ENCODE measurements at places on chromosomes 7 and 10.

DNA sequence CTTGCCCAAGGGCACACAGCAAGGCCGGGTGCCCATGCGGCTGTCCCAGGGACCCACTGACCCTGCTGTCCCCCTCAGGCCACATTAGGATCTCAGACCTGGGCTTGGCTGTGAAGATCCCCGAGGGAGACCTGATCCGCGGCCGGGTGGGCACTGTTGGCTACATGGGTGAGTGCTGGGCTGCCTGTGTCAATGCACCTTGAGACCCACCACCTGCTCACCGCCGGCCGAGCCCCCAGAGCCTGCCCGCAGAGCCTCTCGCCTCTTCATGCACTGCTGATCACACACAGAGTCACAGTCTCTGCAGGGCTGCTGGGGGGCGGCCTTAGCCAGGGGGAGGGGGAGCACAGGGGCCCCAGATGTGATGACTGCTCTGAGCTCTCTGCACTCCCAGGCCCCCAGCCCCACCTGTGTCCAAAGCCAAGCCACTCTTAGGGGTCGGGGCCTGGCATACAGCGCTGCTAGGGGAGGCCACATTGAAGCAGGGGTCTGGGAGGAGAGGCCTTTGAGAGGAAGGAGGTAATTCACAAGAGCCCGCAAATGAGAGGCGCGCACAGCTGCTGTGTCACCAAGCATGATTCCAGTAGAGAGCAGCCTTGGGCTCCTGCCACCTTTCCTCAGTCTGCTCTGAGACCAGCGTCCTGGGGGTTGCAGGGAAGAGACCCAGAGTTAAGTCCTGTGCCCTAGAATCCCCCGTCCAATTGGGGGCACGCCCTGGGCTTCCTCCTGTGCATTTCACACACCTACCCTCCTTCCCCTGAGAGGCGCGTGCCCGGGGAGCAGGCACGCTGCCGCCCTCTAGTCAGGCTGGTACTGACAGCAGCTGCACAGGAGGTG lies 100.4 kb downstream of the RGS10 start:
- DNase-seq = no peak

DNA sequence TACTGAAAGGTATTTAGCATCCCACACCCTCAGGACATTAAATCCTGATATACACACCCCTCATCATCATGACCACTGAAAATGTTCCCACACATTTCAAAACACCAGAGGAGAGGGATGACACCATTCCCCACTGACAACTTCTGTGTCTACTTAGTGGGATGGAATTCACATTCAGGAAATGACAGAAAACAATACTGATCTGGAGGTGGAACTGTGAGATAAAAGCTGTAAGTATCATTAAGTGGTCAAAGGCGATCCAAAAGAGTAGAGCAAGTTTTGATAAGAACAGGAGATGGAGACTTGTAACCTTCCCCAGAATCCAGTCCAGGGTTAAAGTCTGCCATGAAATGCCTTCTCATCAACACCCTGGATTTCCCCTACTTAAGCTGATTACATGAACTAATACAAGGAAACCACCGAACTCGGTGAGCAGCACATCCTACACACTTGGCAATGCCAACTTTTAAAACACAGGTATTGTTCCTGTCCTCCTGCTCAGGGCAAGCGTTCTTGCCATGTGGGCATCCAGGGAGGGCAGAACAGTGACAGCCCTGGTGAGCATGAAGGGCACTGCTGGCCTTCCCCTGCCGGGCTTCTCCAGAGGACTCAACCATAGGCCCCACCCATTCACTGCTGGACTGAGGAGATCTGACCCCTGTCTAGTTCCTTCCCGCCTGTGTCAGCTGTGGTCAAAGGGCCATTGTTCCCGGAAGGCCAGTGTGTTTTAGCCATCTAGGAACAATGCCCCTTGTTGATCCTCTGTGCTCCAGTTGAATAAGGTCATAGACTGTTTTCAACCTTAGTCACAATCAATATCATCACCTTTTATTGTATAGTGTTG lies 85.0 kb downstream of the SGMS1 start:
- no peak for DNase-seq

DNA sequence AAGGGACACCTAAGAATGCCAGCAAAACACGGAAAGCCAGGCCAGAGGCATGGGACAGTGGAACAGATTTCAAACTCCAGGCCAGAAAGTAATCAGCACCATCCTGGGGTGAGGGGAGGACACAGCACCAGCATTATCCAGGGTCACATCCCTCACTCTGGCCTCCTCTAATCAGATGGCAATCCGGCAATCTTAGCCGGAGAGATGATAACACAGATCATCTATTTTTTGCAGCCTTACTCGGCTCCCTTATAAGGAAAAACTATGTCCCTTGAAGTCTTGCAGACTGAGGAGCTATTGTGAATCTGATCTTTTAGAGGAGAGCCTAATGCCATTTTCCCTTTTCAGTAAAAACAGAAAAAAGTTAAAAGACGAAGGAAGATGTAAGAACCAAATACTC lies 16.5 kb downstream of the TRIL start:
- DNase-seq = no peak

DNA sequence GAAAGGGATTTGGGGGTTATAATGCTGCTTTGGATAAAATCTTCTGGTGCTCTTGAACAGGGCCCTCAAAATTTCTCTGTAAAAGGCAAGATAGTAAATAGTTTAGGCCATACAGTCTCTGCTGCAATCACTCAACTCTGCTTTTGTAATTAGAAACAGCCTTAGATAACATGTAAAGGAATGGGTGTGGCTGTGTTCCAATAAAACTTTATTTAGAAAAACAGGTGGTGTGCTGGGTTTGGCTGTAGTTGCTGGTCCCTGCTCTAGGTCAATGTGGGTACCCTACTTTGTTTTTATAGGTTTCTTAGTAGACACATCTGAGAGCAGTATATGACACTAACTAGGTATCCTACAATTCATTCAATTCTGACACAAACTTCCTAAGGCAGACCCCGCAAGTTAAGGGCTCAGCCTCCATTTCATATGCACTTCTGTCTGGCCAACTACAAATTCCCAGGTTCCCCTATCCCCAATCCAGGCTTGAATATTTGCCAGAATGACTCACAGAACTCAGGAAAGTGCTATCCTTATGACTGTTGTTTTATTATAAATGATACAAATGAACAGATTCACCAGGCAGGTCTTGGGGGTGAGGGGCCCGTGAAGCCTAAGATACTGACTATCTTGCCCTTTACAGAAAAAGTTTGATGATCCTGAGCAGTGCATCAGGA lies 349.9 kb downstream of the RPS24 start:
- DNase-seq = no peak

- DNase-seq = peak; percentile 36
Observed at GRCh38 chr7:92783260-92784201, 52.8 kb downstream of the CDK6 start.

DNA sequence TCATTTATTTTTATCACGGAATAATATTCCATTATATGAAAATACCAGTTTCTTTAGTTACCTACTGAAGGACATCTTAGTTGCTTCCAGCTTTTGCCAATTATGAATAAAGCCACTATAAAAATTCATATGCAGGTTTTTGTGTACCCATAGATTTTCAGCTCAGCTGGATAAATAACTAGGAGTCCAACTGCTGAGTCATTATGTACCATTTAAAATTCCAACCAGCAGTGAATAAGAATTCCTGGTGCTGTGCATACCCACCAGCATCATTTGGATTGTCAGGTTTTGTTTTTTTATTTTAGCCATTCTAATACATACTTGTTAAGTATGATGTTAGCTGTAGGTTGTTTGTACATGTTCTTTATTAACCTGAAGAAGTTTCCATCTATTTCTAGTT lies 14.5 kb downstream of the FAM24B start:
- DNase-seq = no peak

DNA sequence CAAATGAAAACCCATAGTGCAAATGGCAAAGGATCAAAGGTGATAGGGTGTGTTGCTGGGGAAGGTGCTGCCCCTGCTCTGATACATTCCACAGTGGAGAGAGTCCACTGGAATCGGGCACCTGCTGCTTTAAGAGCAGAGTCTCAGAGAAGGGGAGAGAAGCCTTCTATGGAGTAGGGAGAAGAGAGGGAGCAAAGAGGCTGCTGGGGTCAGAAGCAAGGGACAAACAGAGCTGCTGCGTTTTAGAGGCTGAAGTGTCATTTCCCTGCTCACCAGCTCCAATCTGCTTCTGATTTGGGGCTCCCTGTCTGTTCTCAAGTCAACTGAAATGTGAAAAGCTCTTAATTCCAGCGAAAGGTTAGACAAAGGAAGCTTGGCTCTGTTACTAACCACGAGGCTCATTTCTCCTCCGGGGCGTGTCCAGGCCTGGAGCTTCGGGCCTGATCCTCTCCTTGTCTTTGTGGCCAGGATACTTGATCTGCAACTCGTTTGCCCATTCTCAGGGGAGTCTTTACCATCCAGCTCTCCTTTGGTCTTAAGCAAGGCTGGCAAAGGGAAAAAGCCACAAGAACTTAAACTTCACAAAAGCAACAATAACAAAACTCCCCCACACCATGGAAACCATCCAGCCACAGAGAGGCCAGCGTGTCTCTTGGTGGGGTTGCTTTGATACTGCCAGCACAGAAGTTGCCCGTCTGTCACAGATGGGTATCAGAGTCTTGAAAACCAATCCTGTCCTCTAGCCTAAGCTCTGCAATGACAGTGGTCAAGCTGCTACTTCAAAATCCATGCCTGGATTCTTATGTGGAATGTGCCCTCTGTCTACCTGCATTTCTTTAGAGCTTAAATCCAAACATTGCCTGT lies 692.6 kb downstream of the SUGCT start:
- DNase-seq = no peak

GRCh38 chr10:117543225-117544003 lies 868 bp downstream of the EMX2 start:
- no peak for DNase-seq

DNA sequence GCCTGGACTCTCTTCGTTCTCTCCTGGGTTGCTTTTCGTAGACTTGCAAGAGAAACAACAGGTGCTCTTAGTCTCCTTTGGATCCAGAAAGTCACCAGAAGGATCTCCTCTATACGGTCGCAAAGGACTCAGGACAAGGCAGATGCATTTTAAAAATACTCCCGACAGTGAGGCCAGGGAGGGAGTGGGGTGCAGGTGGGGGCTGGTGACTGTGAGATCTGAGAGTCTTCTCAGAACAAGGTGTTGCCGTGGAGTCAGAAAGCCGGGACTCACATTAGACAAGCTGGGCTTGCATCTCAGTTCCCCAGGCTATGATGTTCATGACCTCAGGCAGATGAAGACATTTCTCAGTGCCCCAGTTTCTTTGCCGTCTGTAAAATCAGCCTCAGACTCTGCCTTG lies 507.2 kb downstream of the TCERG1L start:
- DNase-seq = no peak

GRCh38 chr7:4279216-4279615 lies 402.9 kb upstream of the FOXK1 start:
- no peak for DNase-seq

DNA sequence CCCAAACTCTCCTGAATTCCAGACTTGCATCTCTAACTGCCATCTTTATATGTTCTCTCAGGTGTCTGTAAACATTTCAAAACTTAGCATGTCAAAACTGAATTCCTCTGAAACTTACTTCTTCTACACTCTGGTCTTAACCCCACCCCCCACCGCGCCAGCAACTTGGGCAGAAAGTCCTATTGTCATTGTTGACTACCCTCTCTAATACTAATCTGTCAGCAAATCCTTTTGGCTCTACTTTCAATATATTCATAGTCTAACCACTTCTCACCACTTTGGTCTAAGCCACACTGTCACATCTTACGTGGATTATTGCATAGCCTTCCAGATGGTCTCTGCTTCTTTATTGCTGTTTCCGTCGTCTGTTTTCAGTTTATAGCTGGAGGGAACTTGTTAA lies 86.6 kb downstream of the AHCYL2 start:
- DNase-seq = no peak

- DNase-seq = peak; percentile 39
Observed at GRCh38 chr10:51425431-51425830, 274.0 kb downstream of the CSTF2T start.

GRCh38 chr7:25385506-25386136 lies 157.3 kb upstream of the NPVF start:
- DNase-seq = peak; percentile 60

- DNase-seq = no peak
Observed at GRCh38 chr7:149444287-149444686, 16.6 kb downstream of the ZNF777 start.

DNA sequence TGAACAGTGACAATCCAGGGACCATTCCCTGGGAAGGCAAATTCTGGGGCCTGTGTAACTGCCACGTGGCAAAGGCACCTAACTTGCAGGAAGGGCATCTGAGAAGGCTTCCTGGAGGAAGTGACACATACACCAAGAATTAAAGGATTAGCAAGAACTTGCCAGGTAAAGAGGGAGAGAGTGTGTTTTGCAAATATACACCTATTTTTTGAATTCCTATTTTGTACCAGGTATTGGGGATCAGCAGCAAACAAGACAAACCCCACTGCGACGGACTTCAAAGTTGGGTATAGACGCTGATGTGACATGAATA lies 206.5 kb upstream of the ZMIZ1 start:
- DNase-seq = no peak

GRCh38 chr10:131909929-131910328 lies 9.1 kb downstream of the PPP2R2D start:
- DNase-seq = no peak

GRCh38 chr10:52900593-52900992 lies 128.0 kb upstream of the MBL2 start:
- DNase-seq = no peak

GRCh38 chr7:134992626-134993179 lies 6.4 kb downstream of the AGBL3 start:
- DNase-seq = peak; percentile 38

- DNase-seq = peak; percentile 85
Observed at GRCh38 chr10:103053659-103054581, 135.8 kb downstream of the CNNM2 start.

GRCh38 chr10:64558094-64558835 lies 1037.1 kb downstream of the REEP3 start:
- DNase-seq = no peak

DNA sequence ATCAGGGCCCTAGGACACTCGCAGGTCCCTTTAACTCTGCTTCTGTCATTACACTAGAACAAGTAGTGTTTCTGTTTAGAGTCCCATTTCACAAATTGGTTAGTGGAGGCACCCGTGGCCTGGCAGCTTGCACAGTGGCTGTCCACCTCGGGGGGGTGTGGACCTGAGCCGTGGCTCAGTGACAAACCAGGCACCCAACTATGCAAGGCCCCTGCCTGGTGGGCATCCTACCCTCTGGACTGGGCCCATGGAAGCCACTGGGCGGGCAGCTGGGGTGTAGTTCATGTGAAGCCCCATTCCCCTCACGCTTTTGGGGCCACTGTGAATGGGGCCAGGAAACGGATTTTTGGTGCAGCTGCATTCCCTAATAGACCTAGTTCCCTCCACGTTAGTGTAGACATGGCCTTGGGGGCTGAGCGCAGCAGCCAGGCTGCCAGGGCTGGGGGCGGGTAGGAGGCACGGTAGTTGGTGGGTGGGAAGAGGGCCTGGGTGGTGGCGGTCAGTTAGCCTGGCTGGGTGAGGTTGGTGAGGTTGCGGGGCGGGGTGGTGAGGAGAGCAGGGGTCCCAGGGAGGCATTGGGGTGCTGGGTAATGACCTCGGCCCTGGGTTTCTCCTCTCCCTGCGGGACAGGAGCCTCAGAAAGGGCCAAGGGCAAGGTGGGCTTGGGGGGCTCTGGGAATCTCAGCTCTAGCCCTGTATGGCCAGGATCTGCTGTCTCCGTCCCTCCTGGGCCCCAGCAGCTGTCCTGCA lies 18.7 kb downstream of the ZNF316 start:
- peak; percentile 16 for DNase-seq
